ENCODE measurements at places on chromosomes 2 and 18.

DNA sequence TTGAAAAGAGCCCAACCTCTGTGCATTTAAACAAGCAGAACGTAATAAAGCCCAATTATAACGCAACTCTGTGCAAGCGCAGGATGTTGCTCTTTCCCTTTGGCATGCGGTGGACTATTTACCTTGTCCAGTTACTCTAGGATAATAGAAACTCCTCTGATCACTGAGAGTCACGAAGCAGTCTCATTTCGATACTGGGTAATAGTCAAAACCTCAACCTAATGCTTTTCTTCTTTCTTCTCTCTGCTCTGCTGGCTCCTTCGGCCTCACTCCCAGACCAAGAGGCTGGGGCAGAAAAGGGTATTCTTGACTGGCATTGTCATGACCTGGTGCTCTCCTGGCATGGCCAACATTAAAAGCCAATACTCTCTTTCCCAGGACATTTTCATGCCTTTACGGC, 89.7 kb upstream of the GCFC2 start:
- DNase-seq, result no peak

DNA sequence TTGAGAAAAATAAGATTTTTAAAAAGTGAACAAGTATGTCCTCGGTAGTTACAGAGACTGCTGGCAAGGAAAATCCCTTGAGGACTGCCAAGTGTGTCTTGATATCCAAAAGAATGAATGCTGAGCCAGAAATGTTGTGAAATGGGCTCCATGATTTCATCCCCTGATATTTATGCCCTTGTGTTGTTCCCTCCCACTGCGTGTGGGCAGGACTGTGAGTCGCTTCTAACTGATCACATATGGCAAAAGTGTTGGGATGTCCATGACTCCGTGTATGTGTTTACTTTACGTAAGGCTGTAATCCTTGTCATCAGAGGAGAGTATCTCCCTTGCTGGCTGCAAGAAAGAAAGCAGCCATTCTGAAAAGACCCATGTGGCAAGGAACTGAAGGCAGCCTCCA, 285.1 kb downstream of the SS18 start:
- DNase-seq, result no peak

DNA sequence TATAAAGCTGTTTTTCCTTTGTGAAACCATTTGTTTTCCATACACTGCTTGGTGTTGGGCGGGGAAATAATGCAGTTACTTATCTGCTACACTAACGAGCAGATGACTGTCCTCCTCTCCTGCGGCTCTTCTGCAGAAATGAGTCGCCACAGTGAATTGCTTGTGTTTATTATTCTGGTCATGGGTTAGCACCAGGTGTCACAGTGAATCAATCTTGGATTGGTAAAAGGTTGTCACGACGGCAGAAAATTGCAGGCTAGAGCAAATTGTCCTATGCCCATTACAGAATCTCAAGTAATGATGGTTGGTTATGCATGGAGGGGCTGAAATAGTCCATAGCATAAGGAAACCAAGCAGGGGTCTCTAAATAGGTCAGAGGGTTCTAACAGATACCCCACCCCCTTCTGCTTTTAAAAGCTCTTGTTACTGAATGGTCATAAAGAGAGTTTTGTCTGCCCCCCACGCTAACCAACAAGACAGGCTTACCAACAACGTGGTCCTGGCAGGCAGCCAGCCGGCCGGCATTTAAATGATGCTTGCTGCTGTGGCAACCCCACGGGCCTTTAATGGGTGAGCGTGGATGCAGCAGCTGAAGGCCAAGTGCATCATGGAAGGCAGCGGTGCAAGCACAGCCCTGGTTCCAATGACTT, 29.5 kb downstream of the RAB31 start:
- DNase-seq, result no peak

DNA sequence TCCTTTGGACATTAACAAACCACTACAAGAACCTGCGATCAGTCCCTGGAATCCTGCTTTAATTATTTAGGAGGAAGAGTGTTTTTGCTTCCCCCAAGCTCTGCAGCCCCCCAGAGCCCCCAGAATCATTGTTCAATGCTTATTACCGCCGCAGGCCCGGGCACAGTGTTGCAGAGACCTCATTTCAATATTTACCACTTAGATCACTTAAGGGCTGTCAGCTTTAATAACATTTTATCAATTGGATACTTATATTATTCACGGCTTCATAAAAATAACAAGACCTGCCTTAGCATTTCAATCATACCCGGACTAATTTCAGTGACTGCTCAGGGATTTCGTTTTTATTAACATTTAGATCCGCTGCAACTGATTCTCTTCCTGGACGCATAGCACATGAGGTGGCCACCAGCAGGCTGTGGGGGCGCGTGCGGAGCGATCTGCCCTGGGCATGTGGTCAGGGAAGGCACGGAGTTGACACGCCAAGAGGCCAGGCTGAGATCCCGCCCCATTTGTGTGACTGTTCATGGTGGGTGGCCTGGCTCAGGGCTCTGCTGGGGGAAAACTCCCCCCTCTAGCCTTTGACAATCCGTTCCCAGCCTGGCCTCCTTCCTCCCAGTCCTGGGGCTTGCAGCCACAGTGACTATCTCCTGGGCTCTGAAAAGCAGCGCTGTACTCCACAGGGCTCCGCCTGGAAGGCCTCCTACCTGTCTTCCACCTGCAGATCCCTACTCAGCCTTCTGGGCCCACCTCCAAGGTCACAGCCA, 267.6 kb downstream of the SRBD1 start:
- DNase-seq, result no peak

GRCh38 chr2:131105156-131105949, at the start of gene PLEKHB2:
PLEKHB2 (plus strand) TSS chr2:131105336; CDS start chr2:131120942, 15,606 bp downstream.
- DNase-seq, result peak; percentile 94

DNA sequence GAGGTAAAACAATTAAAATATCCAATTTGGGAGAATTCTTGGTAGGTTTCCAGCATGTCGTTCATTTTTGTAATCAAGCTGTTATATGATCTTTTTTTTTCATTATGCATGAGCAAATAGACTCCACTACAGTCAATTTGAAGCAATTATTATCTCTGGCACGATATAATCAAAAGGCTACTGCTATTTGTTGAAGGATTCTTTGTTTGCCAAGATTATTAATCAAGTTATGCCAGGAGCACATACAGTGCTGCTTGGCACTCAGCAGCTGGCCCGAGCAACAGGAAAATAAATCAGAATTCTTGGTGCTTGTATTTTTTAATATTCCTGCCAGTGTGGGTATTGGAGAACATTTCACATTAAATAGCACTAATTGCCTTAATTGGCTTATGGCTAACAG, 279.5 kb downstream of the RND3 start:
- no peak for DNase-seq

DNA sequence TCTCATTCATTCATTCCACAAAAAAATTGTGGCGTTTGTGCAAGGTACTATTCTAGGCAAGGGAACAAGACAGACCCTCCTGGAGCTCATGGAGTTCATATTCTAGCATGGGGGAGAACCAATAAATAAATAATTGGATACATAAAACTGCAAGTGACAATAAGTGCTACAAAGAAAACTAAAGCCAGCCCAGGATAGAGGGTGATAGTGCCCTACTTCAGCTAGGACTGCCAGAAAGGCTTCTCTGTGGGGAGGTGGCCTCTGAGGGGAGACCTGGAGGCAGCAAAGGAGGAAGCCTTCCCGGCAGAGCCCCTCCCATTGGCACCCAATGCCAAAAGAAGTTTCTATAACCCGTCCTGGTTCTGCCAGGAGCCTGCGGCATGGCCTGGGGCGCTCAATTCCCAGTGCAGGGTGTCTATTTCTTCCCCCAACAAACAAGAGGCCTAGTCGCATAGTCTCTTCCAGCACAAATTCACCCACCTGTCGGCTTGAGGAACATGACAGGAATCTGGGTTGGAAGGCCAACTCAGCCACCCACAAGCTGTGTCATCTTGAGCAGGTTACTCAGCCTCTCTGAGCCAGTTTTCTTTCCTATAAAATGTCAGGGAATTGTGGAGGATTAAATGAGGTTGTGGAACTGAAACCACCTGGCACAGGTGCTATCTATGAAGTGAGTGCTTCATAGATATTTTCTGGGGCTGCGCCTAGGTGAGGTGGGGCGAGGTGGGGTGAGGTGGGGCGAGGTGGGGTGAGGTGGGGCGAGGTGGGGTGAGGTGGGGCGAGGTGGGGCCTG, 94.3 kb downstream of the ZFP36L2 start:
- peak; percentile 81 for DNase-seq

DNA sequence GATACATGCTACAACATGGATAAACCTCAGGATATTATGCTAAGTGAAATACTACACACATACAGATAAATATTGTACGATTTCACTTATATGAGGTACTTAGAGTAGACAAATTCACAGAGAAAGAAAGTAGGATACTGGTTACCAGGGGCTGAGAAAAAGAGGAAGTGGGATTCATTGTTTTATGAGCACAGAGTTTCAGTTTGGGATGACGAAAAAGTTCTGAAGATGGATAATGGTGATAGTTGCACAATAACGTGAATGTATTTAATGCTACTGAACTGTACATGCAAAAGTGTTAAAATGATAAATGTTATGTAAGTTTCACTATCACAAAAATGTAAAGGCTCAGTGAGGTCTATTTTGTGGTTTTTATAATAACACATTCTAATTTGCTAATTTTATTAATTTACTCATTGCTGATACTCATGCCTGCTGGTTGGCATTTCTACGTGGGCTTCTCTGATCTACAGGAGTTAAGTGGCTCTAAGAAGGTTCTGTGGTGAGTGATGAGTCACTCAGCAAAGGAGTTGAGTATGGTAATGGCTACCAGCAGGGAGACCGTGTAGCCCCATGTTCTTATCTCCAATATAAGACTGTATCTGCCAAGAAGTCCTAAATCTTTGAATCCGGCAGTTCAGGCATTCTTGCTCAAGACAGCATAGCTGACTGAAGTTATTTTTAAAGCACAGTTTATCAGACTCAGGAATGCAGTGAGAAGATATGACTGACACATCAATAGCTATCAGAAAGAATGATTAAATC, 41.1 kb downstream of the UPP2 start:
- DNase-seq, result no peak

DNA sequence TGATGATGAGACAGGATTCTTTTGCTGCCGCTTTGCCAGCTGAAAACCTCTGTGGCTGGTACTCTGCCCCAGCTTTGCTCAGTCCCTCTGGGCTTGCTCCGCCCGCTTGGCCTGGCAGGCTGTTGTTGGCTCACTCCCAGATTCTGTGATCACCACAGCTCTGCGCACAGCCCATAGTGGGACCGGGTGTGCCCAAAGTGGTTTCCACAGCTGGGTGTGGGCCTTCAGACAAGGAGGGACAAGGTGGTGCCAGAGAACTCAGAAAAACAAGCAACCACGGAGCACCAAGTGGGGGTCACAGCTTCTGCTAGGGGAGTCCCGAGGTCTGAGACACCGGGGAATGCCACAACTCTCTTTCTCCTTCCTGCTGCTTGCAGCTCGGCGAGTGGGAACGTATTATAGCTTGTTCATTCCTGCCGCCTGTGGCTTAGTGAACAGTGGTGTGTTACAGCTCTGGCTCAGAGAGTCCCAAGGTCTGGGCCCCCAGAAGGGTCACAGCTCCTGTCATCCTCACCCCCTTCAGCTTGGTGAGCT, 9.2 kb upstream of the KYNU start:
- DNase-seq, result no peak

DNA sequence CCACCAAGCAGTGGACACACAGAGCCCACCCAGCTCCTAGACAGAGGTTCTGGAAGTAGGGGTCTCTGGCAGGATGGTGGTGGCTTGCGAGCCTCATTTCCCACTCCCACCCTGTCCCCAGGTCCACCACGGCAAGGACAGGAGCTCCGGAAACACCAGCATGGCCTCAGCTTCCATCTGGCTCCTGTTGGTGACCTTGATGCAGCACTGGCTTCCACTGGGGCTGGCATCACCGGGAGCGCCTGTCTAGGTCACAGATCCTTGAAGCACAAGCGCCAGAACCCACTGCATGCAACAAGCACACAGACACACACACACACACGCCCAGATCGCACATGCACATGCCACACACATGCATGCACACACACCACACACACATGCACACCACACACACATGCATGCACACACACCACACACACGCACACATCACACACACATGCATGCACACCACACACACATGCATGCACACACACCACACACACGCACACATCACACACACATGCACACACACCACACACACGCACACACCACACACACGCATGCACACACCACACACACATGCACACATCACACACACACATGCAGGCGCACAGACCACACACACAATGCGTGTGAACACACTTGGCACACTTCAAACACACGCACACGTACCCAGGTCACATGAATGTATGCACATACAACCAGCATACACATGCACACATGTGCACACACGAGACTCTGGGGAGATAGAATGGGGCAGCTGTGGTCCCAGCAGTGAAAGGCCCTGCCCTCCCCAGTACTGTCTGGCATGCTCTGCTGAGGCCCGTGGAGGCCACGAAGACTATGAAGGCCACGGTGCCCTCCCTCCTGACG, 63.7 kb downstream of the TWIST2 start:
- no peak for DNase-seq

DNA sequence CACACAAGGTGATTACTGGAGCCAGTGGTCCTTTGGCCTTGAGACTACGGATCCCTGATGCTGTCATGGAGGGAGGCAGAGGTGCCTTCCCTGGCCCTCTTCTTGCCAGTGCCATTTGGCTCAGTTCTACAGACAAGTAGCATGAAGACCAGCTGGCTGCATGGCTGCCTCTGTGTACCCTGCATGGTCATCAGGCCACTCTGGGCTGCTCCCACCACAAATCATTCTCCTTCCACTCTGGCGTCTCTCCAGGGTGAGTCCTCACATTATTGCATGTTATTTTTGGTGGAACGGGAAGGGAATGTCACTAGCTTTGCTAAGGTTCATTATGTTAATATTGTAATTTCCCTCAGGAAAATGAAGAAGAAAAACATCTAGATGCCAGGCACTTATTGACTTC, 229.8 kb downstream of the VAPA start:
- DNase-seq, result no peak

DNA sequence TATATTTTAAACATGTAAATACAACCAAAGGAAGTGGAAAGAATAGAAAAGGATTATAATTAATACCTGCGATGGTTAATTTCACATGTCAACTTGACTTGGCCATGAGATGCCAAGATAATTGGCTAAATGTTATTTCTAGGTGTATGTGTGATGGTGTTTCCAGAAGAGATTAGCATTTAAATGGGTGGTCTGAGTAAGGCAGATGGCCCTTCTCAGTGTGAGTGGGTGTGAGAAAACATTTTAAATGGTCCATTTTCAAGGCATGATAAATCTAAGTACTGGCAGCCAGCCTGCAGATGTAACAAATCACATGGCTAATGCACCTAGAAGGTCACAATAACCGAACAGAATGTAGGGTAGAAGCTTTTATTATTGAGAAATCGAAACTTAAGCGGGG, 99.6 kb upstream of the CDH7 start:
- DNase-seq, result no peak

DNA sequence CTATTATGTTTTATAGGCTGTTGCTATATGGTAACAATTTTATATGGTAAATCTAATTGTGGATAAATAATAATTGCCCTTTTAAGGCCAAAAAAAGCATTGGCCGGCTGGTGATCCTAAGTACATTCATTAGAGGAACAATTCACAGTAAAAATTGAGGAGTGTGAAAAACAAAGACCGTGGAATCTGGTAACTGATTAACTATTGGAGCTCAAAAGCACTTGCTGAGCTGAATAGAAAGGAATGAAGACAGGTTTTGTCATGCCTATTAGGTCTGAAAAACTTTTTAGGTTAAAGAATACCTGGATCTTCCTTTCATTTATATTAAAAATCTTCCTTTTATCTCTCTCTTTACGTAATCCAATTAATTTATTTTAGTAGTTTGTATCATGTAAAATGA, 18.5 kb upstream of the RBBP8 start:
- no peak for DNase-seq

All from KG1 (cell line).